T-helper 1 cell (primary cell): ENCODE measurements at places on chromosomes 16 and 17.
A peak's percentile ranks its signal among the peaks of the same experiment; 100 is the strongest.

DNA sequence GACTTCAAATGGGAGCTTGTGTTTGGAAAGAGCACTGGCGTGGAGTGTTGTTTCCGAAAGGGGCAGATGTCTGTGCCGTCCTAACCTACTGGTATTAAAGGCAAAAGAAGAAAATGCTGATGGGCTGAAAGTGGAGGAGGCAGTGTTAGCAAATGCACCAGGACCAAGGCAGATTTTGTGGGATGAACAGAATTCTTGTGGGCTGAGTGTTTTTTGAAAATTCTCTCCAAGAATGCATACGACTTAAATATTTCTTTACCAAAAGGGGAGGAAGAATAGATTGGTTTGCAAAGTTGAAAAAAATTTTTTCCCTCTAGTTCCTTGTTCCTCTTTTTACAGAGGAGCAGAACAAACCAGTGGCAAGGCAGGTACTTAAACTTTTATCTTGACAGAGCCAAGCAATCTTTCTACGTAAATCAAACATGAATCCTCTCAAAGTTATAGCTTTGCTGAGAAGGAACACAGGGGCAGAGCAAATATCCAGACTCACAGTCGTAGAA, 16.8 kb downstream of the MARCHF10 start:
- DNase-seq: no peak

GRCh38 chr17:1354030-1354429, 46.0 kb downstream of the YWHAE start:
- DNase-seq: no peak

DNA sequence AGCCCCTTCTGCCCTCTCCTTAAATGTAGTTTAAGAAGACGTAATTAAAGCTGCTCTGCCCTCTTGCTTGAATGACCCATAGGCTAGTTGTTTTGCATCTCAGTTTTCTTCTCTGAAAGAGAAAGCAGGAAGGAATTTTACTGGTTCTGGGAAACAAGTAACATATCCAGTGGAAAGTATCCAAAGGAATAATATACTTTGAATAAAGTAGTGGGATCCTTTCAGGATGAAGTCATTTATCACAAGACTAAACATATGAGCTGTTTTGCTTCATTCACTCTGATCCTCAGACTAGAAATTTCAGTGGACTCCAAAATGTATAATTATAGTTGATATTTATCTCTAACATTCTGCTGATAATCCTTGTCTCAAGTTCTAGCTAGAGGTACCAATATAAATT, 1297.6 kb upstream of the GOT2 start:
- DNase-seq: no peak

GRCh38 chr17:58913552-58913951, 157.9 kb downstream of the PPM1E start:
- no peak for DNase-seq

DNA sequence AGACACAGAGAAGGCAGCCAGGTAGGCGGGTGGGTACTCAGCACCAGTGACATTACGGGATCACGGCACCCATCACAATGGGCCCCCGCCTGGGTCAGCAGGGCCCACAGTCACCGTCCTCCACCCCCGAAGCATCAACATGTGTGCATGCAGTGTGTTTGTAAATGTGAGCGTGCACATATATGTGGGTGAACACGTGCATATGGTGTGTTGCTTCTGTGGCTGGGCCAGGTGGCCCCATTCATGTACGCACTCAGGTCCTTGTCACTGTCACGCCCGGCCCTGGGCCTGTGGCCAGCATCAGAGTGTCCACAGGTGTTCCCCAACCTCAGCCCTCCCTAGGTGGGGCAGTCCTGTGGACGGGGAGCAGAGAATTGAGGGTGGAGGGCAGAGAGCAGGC, 37.1 kb downstream of the TNFRSF13B start:
- DNase-seq: no peak

DNA sequence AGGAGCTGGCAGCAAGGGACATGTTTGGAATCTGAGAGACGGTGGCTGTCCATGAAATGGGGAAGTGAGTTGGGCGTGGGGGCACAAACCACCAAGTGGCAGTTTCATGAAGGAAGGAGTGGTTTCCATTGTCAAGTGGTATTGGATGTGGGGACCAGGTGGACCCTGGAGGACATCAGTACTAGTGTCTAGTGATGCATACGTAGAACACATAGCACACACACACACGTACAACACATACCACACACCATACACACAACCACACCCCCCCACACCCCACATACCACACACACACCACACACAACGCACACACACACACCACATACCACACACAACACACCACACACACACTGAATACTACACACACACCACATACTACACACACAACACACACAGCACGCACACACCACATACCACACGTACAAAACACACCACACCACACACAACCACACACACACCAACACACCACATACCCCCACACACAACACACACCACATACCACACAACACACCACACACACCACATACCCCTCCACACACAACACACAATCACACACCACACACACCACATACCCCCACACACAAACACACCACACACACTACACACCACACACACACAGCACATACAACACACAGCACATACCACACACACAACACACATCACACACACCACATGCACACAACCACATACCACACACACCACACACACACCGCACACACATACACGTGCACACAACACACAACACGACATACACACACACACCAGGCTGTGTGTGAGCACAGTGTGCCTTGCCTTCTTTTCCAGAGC, 41.1 kb upstream of the GSE1 start:
- peak; percentile 29 for DNase-seq

DNA sequence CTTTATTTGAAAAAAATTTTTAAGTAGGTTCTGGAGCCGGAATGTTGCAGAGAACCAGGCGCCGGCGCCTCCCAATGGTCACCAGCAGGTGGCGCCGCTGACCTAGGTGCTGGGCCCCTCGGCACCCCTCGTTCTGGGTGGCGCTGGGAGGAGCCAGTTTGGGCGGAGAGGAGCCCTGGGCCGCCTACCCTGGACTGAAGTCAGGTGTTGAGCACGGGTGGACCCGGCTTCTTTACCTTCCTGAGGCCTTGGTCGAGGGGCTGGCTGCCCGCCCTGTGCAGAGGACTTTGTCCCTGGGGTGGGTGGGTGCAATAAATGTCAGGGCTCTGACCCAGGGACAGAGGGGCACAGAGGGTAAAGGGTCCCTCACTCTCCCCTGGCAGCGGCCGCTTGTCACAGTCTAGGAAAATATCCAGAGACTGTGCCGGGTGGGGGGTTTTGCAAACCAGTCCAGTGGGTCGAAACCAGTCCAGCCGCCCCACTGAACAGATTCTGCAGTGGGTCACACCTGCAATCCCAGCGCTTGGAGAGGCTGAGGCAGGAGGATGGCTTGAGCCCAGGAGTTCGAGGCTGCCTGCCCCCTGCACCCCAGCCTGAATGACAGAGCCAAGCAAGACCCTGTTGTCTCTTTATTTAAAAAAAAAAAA, 30.1 kb upstream of the TNFRSF13B start:
- peak; percentile 63 for DNase-seq

DNA sequence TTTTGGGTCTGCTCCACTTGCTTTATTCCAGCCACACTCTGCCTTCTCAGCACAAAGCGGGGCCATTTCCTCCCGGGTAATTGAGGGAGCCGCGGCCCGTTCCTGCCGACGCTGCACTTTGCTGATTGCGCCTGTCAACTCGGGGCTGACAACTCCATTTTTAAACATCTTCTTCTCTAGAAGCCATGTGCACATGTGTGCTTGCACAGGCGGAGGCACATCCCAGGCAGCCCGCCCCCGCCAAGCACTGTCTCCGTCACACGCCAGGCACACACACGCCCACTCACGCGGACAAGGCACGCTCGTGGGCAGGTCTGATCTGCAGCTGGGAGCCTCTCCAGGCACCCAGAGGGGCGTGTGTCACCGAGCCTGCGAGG, 63.2 kb downstream of the ENGASE start:
- no peak for DNase-seq

GRCh38 chr17:78432226-78433012, 54.0 kb downstream of the PGS1 start:
- DNase-seq: no peak

- DNase-seq: no peak
Observed at GRCh38 chr17:13429201-13429600, 172.5 kb downstream of the HS3ST3A1 start.
